Pancreas (tissue), 10 donors: ENCODE measurements at places on chromosomes 16 and 17. TPM values are rescaled to one million over a fixed set of nuclear protein-coding genes. Genes with fewer than 3 reads are reported as not detected.

DNA sequence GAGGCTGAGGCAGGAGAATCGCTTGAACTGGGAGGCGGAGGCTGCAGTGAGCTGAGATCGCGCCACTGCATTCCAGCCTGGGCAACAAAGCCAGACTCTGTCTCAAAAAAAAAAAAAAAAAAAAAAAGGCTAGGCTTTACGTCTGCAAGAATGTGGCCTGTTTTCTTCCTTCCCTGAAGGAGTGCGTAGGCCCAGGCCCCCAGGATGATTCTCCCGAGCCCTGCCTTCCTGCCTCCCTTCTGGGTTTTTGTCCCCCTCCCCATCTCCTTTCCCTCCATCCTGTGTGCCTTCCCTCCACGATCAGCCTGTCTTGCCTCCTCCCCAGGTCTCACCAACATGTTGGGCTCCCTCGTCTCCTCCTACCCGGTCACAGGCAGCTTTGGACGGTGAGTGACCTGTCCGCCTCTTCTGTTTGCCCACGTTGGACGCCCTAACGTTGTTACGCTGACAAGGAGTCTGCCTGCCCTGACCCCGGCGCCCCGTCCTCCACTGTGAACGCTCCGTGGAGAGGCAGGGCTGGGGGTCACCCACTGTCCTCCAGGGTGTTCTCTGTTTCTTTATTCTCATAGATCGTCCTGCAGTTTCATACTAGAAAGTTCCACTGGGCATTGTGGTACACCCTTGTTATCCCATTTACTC is 15.7 kb upstream of the RNF213 start:
- DNase-seq = no peak
- no peaks in the 10 kb centered on the region for H3K27me3 ChIP-seq
- H3K4me1 ChIP-seq = no peaks in the 10 kb centered on the region

Gene KCNJ2
- total RNA-seq = 2.3 TPM

Gene FAM234A
- 34.2 TPM for total RNA-seq

GRCh38 chr17:49224198-49224996 is 6.2 kb downstream of the PHOSPHO1 start:
- no peak overlapping the region for H3K4me3 ChIP-seq
- peaks cover 4% of the 10 kb centered on the region for H3K4me1 ChIP-seq
- DNase-seq = peak; percentile 70
- H3K36me3 ChIP-seq = no peaks in the 10 kb centered on the region

Gene TMEM114
- not detected for total RNA-seq

DNA sequence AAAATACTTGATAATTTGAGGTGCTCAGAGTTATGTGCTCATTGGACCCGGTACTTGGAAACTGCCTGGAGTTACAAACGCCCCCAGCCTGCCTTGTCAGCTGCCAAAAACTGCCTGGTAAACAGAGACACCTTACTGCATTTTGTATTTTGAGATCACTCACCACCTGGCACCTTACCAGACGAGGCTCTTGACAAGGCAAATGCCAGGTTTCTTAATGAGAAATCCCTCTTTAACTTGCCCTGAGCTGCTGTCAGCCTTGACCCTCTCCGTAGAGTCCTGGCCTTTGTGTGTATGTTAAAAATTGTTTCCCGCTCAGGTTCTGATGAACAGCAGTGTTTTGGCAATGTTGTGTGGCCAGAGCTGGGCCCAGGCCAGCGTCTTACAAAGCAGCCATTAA is 28.8 kb downstream of the SYT17 start:
- H3K4me3 ChIP-seq = no peak overlapping the region
- H3K27ac ChIP-seq = no peak overlapping the region
- H3K4me1 ChIP-seq = no peaks in the 10 kb centered on the region
- DNase-seq = no peak
- H3K27me3 ChIP-seq = no peaks in the 10 kb centered on the region

- H3K27ac ChIP-seq = no peak overlapping the region
- no peak for DNase-seq
- H3K4me3 ChIP-seq = no peak overlapping the region
Observed at GRCh38 chr16:56202036-56202435, 10.7 kb downstream of the GNAO1 start.

Gene GRB7
- 37.3 TPM for total RNA-seq

DNA sequence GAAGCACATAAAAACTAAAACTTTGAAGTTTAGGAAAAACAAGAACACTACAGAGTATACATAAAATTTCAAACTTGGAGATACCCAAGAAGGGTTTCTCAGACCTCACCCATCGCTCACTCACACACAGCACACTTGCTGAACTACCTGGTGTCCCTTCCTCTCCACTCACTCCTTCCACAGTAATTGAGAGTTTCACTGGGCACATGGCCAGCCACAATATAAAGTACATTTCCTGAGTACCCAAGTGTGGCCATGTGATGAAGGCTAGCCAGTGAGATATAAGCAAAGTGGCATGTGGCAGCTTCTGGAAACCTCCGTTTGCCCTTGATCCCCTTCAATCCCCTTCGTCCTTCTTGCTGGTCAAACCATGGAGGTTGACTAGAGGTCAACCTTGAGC is 11.9 kb downstream of the TOX3 start:
- H3K27ac ChIP-seq = no peak overlapping the region
- DNase-seq = no peak
- H3K4me3 ChIP-seq = no peak overlapping the region
- no peaks in the 10 kb centered on the region for H3K4me1 ChIP-seq

Gene PIRT
- total RNA-seq = not detected

DNA sequence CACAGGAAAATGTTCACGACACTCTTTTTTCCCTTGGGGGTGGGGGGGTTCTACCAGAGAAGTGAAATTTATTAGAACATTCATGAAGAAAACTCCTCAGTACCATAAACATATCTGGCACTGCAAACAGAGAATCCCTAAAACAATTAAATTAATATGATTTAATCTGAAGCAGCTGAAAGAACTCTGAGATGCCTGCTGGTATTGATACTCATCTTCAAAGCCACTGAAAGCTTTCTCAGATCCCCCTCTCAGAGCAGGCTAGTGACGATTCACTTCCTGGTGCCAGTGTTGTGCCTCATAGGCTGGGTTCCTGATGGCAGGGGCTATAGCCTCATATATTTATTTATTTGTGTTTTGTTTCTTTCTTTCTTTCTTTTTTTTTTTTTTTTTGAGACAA is 52.7 kb downstream of the MYH10 start:
- H3K36me3 ChIP-seq = peaks cover 4% of the 10 kb centered on the region
- no peak for DNase-seq
- H3K4me1 ChIP-seq = no peaks in the 10 kb centered on the region
- H3K27me3 ChIP-seq = no peaks in the 10 kb centered on the region
- H3K4me3 ChIP-seq = no peak overlapping the region

DNA sequence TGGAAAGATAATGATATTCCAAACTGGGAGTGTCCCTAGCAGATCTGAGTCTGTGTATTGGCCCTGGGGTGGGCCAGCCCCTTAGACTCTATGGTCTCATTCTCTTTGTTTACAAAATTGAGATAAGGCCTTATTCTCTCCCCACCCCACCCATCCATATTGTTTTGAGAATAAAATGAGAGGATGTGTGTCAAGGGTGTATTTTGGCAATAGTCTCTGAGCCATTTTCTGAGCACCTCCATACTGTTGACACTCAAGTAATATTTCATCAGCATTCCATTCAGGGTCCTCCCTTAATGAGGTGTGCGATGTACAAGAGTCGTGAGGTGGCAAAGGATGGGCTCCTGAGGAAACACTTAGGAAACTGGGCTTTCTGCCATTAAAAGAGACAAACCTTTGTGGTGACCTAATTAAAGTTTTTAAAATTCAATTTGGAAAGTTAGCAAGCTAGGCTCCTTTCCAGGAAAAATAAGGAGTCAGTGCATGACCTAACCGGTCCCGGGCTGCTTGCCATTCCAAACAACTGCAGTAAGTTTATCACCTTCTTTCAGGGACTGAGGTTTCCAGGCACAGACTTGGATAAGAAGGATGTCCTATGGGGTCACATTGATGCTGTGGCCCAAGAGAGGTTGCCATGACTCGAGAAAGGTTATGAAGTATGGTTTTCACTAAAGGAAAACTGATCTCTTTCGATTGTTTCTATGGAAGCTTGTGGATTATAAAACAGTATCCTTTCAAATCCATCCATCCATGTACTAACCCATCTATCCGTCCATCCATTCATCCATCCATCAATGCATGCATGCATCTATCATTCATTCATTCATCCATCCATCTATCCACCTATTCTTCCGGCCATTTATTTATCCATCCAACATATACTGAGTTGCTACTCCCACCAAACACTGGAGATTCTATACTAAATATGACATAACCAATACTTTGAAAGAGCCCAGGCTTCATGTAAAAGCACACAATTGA is 443.3 kb downstream of the UTP18 start:
- H3K4me3 ChIP-seq = no peak overlapping the region
- DNase-seq = peak; percentile 59
- no peak overlapping the region for H3K27ac ChIP-seq
- H3K36me3 ChIP-seq = no peaks in the 10 kb centered on the region

Gene TSPOAP1
- 8.7 TPM for total RNA-seq

Gene CENPN
- 3.1 TPM for total RNA-seq

DNA sequence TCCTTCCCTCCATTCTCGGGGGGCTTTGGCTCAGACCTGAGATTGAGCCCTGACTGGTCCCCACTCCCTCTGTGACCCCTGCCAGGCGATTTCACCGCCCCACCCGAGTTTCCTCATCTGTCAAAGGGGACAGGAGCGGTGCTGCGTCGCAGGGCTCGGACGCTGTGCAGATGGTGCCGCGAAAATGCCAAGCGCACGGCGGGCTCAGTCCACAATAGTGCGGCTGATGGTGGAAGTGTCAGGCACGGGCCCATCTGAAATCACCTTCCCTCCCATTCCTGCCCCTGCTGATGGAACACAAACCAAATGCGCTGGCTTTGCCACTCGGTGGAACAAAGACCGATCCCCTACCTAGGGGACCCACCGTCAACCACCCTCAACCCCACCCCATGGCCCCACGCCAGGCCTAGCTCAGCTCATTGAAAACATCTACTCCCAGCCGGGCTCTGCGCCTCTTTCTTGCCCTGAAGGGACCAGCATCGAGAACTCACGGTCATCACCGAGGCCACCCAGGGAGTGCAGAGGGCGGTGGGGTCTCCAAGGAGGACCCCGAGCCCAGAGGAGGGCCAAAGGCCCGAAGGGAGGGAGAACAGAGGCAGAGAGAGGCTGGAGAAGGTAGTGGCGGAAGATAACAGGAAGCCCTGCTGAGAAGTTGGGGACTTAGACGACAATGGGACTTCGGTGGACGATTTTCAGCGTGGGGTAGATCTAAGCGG is 1.4 kb downstream of the CARHSP1 start:
- H3K4me1 ChIP-seq = peaks cover 57% of the 10 kb centered on the region
- H3K27ac ChIP-seq = peak overlapping the region; percentile 90
- H3K27me3 ChIP-seq = no peaks in the 10 kb centered on the region
- peak overlapping the region; percentile 57 for H3K4me3 ChIP-seq

DNA sequence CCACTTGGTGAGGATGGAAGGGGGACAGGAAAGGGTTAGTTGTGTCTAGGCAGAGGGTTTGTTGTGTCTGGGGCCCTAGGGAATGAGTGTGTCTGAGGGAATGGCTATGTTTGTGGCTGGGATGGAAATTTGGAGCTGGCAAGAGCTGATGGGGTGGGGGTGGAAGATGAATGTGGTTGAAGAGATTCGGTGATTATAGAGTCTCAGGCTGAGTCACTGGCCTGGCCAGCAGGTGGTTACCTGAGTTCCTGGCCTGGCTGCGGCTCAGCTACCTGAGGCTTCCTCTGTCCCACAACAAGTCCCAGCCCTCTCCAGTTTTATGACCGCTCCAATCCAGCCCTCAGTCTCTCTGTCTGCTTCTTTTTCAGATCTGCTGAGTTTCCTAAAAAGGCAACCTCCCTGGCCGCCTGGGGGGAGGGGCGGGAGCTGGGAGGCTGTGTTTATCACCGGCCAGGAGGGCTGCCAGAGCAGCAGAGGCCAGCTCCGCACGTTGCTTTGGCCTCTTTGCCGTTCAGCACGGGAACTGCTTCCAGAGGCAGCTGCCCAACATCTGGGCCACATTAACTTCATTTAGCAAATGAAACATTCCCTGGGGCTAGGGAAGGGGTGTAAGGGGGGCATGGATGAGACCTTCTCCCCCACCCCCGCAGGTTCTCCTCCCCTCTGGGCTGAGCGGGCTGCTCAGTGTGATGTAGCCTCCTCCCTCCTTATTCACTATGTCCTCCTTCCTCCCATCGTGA is 21.8 kb downstream of the ITGB3 start:
- peak overlapping the region; percentile 35 for H3K27ac ChIP-seq
- no peaks in the 10 kb centered on the region for H3K27me3 ChIP-seq
- no peaks in the 10 kb centered on the region for H3K36me3 ChIP-seq
- H3K4me1 ChIP-seq = peaks cover 11% of the 10 kb centered on the region
- peak; percentile 43 for DNase-seq

DNA sequence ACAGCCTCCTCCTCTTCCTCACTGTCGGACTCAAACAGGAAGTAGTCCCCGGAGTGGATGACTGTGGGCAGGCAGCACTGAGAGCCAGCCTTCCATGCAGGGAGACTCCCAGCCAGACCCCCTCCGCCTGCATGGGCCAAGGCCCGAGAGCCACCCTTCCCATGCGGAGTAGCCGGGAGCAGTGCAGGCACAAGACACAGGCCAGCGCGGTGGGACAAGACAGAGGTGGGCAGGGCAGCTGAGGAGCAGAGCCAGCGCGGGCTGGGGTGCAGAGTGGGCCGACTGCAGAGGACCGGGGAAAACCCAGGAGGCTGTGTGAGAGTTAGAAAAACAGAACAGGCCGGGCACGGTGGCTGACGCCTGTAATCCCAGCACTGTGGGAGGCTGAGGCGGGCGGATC is 17.6 kb downstream of the CTU2 start:
- H3K27me3 ChIP-seq = no peaks in the 10 kb centered on the region
- no peaks in the 10 kb centered on the region for H3K36me3 ChIP-seq
- DNase-seq = no peak
- no peak overlapping the region for H3K4me3 ChIP-seq

Gene VMO1
- 2.2 TPM for total RNA-seq

DNA sequence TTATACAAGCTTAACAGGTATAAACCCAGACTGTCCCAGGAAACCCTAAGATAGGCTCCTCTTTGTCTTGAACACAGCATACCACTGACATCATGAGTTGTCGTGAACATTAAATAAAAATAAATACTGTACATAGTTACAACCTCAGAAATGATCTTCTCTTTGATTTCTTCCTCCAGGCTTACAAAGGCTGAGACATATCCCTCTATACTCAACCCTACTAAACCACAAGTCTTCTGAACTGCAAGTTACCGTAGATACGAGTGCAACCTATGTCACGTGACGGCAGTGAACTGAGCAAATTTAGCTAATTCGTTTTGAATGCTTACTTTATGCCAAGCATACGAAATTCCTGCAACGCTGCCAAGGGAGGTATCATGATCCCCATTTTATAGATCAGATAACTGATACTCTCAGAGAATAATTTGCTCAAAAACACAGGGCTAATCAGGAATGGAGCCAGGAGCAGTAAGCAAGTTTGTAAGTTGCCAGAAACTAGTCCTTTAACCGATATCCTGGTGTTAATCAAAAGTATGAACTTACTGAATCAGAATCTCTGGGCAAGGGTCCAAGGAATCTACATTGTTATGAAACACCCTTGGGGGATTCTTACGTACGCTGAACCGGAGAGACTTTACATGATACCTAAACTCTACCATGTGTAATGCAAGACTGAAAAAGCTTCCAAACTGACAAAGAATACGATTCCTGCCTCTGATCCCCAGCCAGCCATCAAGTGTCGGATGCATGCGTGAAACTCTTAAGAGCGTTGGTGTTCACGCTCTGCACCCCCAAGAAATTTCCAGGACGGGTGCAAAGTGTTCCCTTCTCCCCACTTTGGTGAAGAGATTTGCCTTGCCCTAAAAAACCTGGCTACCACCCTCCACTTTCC is 106.2 kb downstream of the XYLT1 start:
- H3K27ac ChIP-seq = peak overlapping the region; percentile 63
- peaks cover 3% of the 10 kb centered on the region for H3K4me1 ChIP-seq
- H3K27me3 ChIP-seq = no peaks in the 10 kb centered on the region
